Hepatic stellate cell (primary cell): ENCODE measurements at places on chromosomes 2 and 18.

DNA sequence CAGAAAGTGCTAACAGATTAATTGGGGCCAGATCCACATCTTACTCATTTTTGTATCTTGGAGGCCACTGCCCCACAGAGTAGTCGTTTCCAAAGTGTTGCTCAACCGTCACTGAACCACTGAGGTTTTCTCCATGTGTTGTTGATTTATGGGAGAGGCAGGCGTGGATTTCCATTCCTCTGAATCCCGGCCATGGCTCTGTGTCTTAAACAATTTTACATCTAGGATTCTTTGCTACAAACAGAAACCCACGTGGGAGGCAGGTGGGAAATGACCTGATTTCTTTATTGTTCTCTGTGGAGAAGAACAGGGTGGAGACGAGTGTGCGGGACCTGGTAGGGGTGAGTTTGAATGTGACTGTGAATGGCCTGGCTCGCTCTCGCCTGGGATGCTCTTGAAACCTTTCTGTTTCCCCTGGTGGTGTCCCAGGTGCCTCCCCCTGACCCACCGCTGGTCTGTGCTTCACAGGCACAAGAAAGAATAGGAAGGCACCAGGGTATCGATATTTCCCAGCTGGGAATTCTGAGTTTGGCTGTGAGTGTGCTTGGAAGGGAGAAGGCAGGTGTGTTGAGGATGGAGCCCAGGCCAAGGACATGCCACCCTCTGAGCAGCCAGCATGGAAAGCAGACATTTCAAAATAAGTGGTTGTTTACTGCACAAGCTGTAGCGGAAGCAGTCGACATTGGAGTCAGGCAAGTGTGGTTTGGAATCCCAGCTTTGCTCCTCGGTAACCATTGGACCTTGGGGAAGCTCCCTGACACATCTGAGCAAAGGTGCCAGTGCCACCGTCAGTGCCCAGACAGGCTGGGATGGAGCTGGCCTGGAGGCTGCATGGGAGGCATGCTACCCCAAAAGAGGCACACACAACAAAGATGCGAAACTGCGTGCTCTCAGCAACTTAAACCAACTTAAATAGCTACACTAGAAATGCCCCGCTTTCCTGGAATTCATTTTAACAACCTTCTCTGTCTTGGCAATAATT, 50.0 kb downstream of the LPIN1 start:
- no peak for DNase-seq

- no peak for DNase-seq
Measured at GRCh38 chr18:31990823-31991222, 27.8 kb upstream of the RNF125 start.

DNA sequence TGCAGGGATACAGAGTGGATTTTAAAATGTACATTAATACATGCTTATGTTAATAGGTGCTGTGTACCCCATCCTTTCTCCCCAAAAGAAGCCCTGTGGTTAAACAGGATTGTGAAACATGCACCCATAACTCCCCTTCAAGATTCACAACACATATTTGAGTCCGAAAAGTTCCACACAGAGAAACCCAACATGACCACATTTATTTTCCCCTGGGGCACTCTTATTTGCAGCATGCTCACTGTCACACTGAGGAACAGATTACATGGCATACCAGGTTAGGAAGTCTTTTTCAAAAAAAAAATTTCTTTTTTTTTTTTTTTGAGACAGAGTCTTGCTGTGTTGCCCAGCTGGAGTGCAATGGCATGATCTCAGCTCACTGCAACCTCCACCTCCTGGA, 67.7 kb upstream of the COL5A2 start:
- no peak for DNase-seq

DNA sequence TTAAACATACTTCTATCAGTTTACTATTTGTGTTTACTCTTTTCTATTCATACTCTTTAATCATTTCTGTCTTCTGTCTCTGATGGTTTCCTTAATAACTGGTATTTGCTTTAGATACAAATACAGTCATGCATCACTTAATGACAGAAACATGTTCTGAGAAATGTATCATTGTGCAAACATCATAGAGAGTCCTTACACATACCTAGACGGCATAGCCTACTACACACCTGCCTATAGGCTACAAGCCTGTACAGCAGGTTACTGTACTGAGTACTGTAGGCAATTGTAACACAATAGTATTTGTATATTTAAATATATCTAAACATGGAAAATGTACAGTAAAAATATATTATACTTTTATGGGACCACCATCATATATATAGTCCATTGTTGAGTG, 36.3 kb downstream of the VSNL1 start:
- no peak for DNase-seq

DNA sequence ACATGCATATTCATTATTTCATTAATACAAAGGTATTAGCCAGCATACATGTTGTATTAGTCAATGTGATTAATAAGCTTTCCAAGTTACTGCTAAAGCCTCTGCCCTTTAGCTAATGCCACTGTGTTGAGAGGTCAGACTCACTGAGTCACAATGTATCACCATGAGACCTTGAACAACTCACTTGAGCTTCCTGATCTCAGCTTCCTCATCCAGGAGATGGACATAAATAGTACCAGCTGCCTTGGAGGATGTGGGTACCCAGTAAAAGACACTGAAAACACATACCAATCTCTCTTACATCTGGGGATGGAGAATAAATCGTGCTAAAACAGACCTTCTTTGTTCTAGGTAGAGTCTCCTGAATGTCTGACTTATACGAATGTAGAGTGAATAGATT, 224.6 kb downstream of the EPHA4 start:
- no peak for DNase-seq

- DNase-seq = no peak
Measured at GRCh38 chr2:160429248-160430000, 64.2 kb downstream of the RBMS1 start.

DNA sequence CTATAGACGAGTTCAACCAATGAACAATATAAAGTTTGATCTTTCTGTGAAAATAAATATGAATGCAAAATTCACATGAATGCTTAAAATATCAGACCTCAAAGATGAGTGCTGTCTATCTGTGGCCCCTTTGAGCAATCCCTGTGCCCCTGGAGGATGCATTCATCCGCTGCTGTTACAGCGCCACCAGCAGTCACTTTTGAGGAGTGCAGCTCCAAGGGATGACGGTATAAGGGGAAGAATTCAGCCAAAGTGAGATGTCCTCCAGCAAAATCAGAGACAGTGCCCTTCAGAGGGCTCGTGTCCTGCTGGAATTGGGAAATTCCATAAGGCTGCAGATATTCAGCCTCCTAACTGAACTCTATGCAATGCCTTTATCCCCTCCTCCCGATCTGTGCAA, 12.0 kb upstream of the CHRNA1 start:
- DNase-seq = no peak

DNA sequence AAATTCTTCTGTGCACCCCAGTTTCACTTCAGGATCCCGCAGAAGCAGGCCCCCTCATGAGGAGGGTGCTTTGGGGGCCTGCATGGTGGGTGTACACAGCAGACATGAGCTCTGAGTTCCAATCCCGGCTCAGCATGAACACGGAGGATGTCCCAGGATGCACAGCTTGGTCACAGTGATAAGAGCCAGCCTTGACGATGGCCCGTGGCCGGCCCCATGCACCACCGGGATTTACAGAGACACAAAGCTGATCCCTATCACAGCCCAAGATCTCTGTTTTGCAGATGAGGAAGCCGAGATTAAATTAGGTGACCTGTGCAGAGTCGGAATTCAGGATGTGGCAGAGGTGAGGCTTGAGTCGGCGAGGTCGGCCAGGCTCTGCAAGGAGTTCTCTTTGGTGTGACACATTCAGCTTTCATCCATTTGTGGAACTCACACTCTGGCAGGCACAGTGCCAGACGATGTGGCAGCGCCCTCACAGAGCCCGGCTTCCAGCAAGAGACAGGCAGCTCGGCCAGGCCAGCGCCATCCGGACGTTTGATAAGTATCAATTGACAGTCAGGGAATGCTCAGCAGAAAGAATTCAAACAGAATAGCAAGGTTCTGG, 456.3 kb upstream of the MYT1L start:
- DNase-seq = no peak

DNA sequence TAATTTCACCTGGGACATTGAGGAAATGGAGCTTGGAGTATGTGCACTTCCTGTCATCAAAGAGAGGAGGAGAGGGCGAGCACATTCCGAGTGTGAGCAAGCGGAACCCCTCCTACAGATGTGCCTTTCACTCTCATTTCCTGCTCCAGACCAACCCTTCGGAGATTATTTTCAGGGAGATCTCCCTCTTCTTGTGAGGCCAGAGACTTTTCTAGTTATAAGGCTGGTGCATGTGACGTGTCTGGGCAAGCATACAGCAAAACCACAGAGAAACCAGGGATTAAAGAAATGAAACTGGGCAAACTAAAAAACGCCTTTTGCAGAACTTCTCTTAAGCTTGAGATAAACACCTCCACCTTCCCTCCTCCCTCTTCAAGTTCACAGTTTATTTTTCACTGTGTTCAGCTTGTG, 409.2 kb upstream of the TCF4 start:
- no peak for DNase-seq

- no peak for DNase-seq
Measured at GRCh38 chr2:220701115-220701514, 871.0 kb downstream of the EPHA4 start.

DNA sequence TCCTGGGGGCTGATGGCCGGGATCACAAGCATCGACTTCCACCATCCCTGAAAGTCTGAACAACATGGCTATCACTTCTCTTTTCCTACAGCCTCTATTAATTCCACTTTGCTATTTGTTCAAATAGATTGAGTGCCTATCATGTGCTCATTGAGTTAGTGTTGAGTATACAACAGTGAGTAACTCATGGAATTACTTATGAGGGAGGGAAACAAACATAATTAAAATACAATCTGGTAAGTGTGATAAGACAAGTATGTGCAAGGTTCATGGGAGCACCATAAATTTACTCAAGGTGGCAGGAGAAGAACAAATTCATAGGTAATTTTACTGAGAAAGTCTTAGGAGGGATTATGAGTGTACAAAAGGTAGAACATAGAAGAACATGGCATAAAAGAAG, 86.4 kb downstream of the MEP1B start:
- no peak for DNase-seq

- DNase-seq = no peak
Measured at GRCh38 chr18:13241083-13241892, 22.7 kb downstream of the LDLRAD4 start.

- no peak for DNase-seq
Measured at GRCh38 chr2:101987832-101988231, 3.9 kb upstream of the IL1R2 start.

DNA sequence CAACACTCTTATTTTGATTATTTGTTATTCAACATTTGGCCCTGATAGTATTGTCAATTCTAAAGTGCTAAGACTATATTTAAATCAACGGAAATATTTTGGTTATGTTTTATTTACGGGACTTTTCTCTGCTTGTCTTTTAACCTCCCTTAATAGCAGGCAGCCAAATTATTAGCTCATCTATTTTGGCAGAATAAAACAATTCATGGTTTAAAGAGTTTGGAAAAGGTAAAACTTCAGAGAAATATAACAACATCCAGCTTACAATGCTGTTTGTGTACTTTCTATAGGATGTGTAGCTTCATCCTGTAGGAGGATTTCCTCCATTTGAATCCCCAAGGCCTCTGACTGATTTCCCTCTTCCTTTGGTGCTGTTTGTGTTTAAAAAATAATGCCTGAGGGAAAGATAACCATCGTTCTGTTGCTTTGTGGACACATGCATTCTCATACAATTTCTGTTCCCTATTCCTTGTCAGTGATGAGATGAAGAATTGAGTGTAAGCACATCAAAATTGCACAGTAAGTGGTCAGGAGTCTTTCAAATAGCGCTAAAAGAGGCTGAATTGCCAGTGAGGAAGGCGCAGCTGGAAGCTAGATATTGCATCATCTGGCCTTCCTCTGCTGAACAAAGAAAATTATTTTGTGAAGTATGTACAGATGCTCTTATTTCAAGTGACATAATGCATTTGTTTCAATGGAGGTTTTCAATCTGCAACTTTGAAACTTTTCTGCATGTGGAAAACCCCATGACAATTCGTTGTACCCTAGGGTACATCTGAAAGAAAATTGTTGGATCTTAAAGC, 80.3 kb downstream of the CD28 start:
- no peak for DNase-seq
